ENCODE measurements at places on chromosomes 12 and 14.

DNA sequence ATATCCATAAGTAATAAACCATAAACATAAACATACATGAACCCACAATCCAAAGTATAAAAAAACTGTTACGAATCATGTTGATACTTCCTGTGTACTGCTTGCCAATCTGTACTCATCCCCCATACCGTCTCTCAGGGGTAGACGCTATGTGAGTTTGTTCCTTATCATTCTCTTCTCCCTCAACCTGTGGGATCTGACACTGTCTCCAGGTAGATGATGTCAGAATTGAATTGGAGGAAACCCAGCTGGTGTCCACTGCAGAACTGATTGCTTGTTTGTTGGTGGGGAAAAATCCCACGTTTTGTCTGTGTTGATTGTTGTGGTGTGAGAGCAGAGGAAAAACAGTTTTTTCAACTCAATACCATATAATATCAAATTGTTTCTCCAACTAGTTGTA lies 50.8 kb downstream of the C12orf42 start:
- DNase-seq, result no peak

GRCh38 chr12:119859241-119859640 lies 17.9 kb downstream of the CIT start:
- no peak for DNase-seq

DNA sequence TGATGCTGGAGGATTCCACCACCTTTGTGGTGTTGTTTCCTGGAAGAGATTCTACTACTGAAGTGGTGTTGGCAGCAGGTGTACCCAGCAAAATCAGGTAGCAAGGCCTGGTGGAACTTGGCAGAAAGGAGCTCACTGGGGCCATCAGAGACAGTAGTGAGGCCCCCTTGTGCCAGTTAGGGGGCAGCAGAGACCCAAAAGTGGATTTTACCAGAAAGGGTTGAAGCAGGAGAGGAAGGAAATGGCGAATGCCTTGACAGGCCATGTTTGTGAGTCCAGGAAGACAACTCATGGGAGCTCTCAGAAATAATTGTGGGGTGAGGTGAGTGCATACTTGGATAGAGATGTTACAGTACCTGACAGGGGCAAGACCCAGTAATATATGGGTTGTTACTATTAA lies 137.7 kb upstream of the FGD4 start:
- DNase-seq, result no peak

DNA sequence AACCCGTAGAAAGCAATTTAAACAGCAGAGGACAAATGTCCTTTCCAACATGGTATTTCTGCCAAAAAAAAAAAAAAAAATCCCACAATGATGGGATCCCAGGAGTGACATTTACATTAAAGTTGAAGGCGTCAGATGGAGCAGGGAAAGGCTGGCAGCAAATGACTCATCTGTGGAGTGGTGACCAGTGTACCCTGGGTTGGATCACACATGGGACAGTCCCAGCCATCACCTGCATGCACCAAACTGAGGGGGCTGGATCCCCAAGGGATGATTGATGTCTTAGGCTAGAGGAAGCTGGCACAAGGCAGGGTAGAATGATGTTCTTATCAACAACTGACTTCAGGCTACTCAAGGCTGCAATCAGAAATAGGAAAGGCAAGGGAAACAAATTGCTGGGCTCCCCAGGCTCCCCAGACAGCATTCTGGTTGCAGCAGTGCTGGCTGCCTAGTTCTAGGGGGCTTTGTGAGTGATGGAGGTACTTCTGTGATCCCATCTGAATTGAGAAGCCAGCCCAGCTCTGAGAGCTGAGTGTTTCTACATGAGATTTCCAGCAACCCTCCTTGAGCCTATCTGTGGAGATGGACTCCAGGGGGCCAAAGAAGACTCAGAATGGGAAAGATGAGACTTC lies 117.9 kb downstream of the DPF3 start:
- DNase-seq, result no peak

- DNase-seq, result no peak
These were observed 192.8 kb downstream of the TBX5 start for GRCh38 chr12:114213055-114213581.

DNA sequence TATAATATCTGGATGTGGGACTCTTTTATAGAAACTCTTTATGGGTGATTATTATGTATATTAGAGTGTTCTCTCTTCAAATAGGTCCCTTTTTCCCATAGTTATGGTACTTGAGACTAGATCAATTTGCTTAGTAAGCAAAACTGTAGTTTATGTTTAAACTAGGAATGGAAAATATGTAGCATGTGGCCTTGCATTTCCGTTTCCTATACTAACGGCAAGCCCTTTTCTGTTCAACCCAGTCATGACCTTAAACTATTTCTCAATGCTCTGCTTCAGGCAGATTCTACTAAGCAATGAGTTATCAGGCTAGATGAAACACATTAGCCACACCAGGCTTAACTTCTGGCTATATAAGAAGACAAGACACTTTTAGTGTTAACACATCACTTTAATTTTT lies 84.6 kb downstream of the OTOGL start:
- no peak for DNase-seq

Measured in AG09319 (cell line).